CD4-positive, alpha-beta T cell treated with Interleukin-12 subunit alpha and Interleukin-12 subunit beta, for 1 hour (primary cell): ENCODE measurements at places on chromosomes 2 and 18.

DNA sequence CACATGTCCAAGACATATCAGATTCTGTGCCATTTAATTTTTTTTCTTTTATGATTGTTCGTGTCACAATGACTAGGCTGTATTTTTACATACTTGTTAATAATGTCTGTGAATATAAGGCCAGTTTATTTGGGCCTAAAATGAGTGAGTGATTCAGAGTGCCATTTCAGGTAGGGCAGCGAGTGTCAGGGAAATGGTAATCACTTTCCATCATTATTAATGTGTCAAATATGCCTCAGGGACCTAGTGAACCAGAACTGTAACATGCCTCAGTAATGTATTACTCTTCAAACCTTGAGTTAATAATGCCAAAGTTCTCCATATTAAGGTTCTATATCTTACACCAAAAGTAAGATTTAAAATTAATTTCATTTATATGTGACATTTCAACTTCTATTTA is 8.6 kb downstream of the FAM171B start:
- DNase-seq = no peak

- no peak for DNase-seq
Observed at GRCh38 chr2:88852753-88853402, 161.4 kb downstream of the RPIA start.

DNA sequence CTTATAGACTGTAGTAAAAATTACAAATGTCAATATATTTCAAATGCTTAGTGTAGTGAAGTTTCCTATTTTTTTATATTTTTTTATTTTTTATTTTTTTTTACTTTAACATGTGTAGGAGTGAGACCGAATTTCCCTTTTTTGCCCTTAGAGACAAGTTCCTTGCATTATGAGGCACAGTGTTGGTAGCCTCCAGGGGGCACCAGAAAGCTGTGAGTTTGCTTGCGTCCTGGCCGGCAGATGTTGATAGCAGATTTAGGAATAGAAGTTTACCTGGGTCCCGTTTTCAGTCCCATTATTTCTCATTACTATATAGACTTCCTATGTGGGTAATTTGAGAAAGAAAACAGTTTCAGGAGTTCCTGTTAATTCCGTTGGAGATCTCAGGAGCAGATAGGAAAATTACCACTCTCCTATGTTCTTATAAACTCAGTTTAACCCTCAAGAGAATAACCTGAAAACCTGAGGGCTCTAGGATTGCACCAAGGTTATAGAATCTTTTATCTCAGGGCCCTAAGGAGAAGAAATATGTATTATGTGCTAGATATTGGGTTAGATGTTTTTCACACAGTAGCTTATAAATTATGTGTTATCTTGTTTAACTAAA is 157.5 kb upstream of the SESTD1 start:
- peak; percentile 26 for DNase-seq

- no peak for DNase-seq
Observed at GRCh38 chr2:232406556-232407310, at the start of gene ALPG. Gene ALPG, plus strand, starts transcription at chr2:232406844. Its CDS starts 51 bp downstream, at chr2:232406895.

- no peak for DNase-seq
Observed at GRCh38 chr2:96555146-96555610, 18.6 kb downstream of the ARID5A start.

DNA sequence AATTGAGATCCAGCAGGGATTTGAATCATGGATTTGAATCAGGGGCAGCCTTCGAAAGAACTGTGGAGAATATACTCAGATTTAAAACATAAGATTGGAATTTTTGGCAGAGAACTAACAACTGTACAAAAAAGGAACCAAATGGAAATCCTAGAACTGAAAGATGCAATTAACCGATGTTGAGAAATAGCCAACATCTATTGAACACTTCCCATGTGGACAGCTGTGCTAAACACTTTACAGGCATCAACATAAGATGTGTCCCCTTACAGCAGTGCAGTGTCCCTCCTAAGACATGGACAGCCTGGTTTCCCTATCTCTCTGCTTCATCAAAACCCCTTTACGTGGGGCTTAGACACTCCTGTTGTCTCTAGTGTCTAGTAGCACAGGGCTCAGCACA is 3.7 kb upstream of the IL1RN start:
- DNase-seq = no peak

DNA sequence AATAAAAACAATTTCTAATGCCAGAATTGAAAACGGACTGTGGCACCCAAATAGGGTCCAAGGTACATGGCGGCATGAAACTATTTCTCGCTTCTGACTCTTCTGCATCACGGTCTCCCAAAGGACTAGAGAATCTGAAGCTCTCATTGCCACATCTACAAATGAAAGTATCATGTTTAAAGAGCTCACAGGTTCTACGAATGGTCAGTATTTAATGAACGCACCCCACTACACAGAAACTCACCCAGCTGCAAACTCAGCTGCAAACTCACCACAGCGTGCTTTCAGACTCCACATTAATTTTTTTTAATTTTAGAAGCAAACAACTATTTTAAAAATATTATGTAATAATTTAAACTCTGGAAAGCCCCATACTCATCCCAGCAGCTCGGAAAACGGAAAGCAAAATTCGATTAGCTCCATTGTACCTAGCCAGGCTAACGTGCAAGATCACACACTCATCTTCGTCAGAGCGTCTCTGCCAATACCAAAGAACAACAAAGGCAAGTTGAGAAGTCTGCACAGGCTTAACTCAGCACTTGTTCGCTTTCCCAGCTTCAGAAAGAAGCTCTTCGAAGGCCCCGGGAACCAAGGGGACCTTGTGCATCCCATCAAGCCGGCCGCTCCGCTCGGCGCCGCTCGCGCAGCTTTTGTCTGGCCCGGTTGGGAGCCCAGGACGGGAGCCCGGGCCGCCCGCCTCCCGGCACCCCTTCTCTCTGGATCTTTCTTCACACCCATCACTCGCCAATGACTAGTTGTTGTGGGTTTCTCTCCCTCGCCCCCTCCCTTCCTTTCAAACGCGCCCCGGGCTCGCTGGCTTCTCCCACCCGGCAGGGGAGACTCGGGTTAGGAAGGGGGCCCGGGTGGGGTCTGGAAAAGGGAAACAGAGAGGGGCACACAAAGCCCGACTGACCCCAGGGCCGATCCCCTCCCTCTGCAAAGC is 785 bp downstream of the CLASP1 start:
- DNase-seq = peak; percentile 56

DNA sequence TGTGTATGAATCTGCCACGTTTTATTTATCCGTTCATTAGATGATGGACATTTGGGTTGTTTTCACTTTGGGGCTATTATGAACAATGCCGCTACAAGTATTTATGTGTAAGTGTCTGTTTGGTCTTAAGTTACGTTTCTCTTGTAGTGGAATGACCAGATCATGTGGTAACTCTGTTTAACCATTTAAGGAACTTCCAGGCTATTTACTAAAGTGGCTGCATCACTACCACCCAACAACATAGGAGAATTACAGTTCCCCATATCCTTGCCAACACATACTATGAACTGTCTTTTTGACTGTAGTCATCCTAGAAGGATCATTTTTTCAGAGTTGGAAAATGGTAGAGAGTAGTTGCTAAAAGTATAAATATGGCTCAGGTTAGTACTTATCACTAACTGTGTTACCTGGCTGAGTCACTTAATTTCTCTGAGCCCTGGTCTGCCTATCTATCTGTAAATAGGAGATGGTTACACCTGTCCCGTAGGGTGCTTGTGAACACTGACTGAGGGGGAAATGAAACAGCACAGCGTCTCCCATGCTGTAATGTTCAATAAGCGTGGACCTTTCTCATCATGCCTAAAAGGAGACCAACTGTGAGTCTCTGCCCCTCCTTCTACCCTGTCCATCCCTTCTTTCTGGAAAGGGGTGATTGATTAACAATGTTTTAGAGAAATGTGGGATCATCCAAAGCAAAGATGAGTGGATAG is 103.1 kb downstream of the SH3RF3 start:
- no peak for DNase-seq

DNA sequence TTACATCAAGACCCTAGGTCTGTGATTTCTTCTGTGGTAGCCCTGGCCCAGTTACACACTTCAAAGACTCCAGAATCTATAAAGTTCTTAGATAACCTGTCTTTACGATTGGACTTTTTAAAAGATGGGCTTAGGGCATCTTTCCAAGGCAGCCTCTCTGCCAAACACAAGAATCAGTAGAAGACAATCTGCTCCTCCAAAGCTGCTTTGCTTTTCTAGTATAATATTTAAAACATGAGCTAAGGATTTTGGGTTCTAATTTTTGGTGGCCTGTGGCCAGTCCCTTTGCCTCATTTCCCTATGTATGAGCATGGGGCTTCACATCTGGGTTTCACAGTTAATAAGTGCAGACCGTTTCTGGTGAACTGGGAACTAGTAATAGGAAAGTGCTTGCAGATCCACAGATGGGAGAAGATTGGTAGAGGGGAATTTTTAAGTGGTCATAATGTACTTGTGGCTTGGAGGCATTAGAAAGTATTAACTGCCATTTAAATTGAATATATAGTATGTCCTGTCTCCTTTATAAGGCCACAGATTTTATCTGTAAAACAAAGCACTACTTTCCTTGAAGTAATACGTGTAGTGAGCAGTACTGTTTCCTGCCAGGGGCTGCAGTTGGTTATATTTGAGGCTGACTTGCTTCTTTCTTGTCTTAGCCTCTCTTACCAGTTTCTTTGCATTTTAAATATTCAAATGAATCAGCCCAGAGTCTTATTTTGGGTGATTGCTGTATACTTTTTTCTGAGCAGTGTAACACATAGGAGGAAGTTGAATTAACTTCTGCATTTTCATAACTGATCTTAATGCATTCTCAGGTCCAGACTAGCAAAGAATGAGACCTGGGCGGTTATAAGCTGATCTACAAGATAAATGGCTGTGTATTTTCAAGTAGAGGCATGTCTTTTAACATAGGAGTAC is 1.5 kb downstream of the ARPC2 start:
- peak; percentile 57 for DNase-seq

DNA sequence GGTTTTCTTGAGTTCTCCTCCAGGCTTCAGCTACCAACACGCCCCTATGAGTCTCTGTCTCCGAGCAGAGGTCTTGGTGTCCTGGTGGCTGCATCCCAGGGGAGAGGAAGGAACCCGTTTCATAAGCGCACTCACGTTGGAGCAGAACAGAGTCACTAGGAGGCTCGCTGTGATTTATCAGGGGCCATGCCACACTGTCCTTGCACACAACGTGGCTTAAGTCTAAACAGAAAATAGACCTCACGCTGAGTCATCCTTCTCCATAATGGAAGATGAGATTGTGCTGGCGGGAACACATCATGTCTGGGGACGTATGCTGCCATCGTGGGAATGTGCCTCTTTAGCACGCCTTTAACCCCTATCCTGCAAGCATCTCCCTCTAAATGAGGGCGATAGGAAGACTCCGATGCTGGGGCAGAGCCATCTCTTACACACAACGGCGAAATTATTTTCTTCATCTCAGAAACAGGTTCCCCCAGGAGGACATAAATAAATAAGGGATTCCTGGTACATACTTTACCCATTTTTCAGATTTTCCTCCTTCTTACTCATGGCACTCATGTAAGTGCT is 211.4 kb downstream of the KLHL29 start:
- no peak for DNase-seq

- DNase-seq = no peak
Observed at GRCh38 chr2:113202305-113203216, 28.8 kb downstream of the PSD4 start.

GRCh38 chr2:111919794-111920608 is 21.6 kb downstream of the MERTK start:
- no peak for DNase-seq

DNA sequence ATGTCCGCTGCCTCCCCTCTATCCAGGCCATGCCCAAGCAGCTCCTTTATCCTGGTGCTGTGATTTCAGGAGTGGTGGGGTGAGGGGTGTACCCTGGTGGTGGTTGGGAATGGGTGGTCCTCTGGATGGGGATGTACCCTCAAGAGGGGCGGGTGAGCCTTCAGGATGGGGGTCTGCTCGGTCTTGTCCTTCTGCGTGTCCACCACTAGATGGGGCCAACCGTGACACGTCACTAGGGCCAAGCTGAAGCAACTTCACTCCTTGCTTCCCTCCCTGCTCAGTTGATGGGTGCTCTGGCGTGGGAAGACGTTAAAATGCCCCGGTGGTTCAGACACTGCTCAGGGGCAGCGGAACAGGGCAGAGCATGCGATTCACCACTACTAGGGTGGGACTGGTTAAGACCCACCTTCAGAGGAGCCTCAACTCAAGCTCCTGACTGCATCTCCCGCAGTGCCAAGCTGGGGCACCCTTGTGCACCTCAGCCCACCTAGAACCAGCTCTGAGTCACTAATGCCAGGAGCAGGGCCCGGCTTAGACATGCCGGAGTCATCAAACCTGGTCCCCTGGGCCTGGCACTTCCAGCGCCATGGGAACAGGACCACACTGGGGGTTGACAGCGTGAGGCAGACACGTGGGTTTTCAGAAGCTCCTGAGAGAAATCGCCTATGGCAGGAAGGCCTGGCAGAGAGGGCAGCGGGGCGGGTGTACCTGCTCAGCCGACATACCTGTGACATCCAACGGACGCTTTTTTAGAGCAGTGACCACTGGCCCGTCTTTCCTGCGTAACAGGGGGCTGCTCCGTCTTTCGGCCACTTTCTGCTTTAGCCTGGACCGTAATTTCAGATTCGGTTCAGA is 256.7 kb downstream of the HDAC4 start:
- DNase-seq = peak; percentile 37

DNA sequence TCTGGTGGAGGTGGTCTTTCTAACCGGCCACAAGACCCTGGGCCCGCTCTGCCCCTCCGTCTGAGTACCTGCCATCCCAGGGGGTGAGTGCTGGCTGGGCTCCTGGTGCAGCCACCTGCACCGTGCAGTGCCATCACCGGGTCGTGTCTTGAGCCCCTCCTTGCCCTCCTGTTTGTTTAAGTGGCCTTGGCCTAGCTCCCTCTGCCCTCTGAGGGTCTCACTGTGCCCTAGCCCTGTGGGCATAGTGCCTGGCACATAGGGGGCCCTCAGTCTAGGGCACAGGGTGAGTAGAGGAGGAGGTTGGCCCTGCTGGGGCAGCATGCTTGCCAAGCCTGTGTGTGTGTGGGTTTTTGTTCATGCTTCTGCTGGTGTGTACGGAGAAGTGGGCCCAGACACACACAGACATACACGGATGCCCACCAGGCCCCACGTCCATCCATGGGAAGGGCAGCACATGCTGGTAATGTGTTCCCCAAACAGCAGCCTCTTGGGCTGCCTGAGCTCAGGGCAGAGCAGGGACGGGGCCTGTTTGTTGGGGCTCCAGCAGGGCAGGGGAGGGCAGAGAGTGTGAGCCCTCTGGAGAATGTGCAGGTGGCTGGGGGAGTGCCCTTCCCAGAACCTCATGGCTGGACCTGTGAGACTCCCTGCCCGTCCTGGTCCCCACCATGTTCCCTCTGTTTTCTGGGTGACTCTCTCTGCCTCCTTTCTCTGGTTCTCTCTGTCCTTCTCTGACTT is 94.6 kb downstream of the GLI2 start:
- no peak for DNase-seq

DNA sequence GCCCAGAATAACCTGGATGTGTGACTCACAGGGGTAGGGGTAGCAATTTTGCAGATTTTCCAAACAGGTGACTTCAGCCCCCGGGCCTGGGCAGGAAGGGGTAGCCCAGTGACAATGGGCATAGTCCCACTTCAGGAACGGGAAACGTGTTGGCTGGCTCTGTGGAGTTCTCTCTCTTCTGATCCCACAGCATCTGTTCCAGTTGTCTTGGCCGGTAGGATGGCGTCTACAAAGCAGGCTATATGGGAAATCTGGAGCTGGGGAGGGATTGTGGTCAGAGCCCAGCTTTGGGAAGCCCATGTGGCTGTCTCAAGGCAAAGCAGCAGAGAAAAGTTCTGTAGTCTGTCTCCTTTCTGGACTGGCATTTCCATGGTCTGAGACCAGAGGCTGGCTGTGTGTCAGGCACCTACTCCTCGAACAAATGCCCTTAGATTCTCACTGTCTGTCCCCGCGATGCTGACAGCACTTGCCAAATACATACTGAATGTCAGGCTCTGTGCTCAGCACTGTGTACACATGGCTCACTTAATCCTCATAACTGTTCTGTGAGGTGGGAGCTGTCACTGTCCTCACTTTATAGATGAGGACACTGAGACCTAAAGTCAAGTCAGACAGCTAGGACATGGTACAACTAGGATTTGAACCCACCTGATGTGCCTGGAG is 17.9 kb upstream of the TMEM214 start:
- DNase-seq = no peak
